ENCODE measurements at places on chromosomes 6 and 20.

- DNase-seq = no peak
These were observed 24.8 kb downstream of the TMX4 start for GRCh38 chr20:7994809-7995208.

DNA sequence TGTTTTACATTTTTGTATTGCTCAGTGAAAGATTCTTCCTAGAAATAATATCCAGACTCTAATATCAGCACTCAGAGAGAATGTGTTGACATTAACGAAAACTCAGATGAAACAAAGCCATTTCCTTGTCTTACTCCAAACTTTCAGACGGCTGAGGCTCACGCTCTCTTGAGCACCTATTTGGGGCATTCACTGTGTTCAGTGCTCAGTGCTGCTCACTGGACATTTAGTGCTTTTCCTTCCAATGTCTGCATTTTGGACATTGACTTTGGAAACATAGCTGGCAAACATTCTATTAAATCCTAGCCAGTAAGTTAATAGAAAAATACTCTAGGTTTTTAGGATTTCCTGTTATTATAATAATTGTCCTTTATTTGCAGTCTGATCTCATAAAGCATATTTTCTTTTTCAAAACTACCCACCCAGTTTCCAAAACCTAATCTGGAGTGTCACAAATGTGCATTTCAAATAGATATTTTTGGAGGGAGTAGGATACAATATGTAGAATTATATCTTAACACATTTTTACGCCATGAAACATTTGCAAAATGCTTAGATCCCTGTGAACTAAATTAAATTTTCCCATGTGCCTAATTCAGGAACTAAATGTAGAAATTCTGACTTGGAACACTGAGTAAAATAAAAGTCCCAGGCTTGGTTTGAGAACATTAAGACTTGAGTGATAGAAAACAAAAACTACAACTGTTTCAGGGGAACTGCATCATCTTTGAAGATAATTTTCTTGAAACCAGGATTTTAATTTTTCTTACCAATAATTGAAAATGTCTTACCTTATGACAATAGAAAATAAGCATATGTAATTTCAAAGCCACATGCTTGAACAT is 91.7 kb upstream of the B3GAT2 start:
- DNase-seq = no peak

DNA sequence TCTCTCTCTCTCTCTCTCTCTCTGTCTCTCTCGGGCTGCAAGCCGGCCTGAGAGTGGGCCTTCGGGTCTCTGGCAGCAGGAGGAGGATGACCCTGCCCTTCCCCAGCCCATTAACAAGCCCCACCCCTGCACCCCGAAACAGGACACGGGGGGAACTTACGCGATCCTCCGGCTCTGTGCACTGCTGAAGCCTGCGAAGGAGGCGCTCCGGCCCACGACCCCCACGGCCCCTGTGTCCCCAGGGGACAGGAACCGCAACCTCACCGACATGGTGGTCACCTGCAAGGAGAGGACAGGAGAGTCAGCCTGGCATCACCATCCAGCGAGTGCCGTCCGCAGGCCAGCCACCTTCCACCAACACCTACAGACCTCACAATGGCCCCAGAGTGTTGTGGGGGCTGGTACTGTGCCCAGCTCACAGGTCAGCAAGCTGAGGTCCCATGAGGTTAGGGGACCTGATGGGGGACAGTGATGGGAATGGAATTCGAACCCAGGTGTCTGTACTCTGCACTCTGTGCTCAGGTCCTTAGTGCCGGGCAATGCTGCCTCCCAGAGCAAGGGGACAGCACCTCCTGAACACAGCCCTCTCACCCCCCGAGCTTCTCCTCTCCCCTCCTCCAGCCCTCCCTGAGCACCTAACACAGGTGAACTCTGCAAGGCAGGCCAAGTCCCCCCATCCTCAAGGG is 60.6 kb downstream of the RIPOR3 start:
- no peak for DNase-seq

GRCh38 chr6:140427842-140428241 is 1053.4 kb upstream of the CITED2 start:
- peak; percentile 3 for DNase-seq

DNA sequence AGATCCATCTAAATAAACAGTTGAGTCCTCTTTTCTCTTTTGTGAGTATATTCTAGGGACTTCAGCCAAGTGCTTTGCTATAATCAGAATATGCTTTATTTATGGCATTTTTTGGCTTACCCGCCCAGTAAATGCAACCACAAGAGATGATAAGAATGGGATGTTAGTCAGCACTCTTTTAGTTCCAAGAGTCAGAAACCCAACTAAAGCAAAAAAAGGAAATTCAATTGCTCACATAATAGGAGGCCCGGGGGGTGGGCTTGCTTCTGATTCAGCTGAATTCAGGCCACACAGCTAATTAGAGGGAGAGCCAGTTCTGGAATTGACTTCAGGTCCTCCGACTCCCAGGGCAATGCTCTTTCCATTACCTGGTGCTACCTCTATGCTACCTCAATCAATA is 250.6 kb downstream of the FARS2 start:
- DNase-seq = no peak

DNA sequence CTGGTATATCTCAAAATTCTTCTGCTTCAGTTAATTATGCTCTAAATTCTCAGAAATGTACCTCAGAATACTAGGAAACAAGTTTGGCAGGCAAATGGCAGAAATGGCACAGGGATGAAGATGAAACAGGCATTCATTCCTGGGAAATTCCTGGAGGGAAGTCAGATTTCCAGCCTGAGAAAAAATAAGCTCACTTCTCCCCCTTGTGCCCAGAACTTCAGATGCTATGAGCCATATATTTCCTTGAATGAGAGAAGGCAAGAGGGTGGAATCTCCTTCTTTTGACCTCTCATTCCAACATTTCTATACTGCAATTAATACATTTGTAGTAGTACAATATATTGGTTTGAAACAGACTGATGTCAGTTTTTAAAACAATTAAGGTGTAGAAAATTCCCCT is 22.8 kb downstream of the RGS17 start:
- no peak for DNase-seq

- DNase-seq = peak; percentile 80
These were observed 13.9 kb downstream of the SIRPA start for GRCh38 chr20:1909097-1909496.

- DNase-seq = no peak
These were observed 134.6 kb downstream of the GRM4 start for GRCh38 chr6:34011264-34011663.

- peak; percentile 72 for DNase-seq
These were observed 131.9 kb upstream of the BTN3A2 start for GRCh38 chr6:26232940-26233648.

DNA sequence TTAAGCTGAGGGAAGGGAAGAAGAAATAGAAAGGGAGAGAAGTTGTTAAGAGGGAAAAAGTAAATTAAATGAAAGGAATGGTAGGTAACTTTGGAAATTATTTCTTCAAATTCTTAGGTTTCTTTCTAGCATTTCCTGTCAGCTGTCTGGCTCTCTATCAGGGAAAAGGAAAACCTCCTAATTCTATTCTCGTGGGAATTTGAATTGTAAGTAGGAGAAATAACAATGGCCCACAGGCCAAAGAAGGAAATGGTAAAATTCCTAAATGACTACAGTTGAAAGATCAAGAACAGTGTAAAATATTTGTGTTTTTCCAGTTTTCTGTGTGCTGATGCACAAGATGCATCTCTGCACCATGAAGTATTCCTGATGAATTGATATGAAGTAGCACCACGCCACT is 173.0 kb downstream of the IBTK start:
- DNase-seq = no peak

DNA sequence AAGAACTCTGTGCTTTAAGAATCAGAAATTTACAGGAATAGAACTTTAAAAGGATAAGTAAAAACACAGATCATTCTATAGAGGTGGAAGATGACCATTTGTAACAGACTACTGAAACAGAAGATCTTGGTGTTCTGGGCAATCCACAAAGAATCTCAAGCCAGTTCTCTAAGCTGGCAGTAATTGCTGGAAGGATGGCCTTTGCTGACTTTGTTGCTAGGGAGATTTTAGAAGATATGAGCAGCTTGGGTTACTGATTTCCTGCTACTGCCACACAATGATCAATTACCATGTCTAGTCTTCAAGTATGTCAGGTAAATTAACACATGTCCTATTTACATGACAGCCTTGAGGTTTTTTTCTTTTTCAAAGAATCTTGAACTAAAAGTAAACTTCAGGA is 31.1 kb downstream of the SNAP91 start:
- DNase-seq = no peak

DNA sequence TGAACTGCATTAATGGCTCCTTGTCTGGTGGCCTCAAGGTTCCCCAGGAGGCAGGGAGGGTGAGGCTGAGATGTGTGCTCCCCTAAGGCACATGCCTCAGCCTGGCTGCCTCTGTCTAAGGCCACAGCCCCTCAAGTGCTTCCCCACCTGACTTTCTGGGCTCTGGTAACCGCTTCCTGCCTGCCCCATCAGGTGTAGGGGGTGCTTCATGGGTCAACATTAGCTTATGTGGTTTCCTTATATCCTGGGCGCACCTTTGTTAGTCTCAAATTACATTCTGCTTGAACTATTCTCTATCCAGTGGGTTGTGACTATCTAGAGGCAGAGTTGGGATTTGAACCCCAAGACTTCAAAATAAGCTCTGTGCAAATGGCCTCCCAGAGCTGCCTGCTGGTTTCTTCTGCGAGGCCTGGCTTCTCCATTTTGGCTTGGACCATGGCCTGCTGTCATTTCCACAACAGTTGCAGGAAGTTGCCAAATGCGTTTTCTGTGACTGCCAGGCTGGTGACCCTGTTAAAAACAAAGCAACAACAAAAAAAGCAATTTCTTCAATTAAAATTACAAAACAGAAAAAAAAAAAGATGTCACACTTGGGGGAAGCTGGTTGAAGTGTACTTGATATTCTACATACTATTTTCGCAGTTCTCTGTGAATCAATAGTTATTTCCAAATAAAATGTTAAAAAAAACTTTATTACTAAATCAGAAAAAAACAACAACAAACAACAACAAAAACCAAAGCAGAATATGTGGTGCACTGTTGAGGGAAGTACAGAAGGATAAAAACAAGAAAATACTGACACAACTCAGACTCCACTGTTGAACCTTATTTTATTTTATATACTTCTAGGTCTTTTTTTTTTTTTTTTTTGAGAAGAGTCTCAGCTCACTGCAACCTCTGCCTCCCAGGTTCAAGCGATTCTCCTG is 20.0 kb upstream of the ZNFX1 start:
- DNase-seq = peak; percentile 83

- no peak for DNase-seq
These were observed 1.8 kb downstream of the FOXF2 start for GRCh38 chr6:1390946-1391799.

GRCh38 chr20:40953856-40954255 is 74.8 kb upstream of the TOP1 start:
- no peak for DNase-seq

DNA sequence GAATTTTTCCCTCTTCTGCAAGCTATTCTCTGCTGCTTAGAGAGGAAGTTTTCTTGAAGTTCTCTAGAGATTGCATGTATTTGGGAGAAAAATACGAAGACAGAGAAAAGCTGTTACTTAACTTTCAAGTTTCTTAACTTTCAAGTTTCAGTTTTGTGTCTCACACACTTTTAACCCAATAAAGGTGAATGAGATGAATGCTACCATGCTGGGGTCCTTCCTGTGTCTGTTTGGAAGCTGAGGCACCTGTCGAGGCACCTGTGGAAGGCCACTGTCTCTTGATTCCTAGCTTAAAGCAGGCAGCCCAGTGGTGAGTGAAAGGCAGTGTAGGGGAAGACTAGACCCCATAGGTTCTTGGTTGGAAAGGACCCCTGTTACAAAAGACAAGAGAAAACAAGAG is 372.8 kb upstream of the JARID2 start:
- DNase-seq = no peak

DNA sequence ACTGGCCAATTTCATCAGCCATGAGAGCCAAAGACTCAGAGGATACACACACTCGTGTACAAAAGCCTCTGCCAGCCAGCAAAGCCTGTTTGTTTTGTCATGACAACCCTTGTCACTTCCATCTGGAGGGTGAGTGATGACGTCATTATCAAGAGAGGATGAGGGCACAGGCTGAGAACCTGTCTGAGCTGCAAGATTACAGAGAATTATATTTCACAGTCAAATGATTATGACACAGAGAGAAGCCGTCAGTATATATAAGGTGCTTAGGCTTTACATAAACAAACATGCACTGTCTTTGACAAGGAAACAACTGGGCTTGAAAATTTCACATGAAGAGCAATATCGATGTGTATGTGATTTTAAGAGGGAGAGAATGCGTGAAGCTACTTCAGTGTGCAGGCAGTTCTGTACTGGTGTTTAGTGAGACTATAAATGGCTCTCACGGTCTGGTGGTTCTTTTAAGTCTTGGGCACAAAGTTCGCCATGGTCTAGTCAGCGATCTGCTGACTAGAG is 36.5 kb upstream of the BCLAF1 start:
- no peak for DNase-seq

DNA sequence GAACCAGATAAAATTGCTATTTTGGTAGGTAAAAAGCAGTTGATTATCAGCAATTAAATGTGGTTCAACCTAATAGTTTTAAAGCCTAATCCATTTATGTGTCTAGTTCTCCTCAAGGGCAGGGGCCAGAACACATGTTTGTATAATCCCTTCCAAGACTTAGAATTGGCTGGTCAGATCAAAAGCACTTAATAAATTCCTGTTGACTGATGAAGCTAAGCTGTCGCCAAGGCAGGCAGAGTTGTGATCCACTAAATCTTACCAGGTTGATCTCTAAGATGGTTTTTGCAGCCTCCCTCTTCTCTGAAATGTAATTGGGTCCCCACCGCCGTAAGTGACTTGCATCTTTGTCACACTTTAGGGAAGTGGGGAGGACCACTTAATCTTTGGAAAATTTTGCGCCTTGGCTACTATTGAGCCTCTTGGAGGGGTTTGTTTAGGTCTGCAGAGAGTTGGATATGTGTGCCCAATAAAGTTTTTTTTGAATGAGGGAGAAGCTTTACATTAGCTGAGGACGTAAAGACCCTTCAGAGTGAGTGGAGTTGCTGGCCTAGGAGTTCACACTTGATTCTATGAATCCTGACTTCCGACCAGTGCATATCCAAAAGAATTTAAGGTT is 65.9 kb downstream of the PHF20 start:
- DNase-seq = no peak

- no peak for DNase-seq
These were observed 33.9 kb upstream of the FBXO30 start for GRCh38 chr6:145848541-145848940.

DNA sequence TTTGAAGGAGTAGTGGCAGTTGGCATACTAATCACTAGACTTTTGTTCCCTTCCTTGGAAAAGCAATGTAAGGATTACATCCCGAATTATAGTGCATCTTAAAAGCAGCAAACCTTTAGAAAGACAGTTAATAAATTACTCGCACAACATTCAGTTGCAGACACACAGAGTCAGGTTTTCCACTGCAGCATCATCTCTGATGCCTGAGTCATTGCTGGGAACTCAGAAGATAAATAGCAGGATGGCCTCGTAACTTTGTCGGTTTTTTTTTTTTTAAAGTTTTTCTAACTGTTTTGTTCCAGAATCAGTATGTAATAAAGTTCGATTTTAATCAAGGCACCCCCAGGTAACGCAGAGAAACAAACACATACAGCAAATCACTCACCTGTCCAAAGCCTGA is 34.3 kb downstream of the GJA10 start:
- DNase-seq = no peak

- DNase-seq = peak; percentile 53
These were observed 70.8 kb upstream of the RIPOR2 start for GRCh38 chr6:25006565-25007001.

- no peak for DNase-seq
These were observed 109.1 kb downstream of the BACH2 start for GRCh38 chr6:90187437-90188121.

All from Jurkat, Clone E6-1 (cell line).